Mesenchymal stem cell (in vitro differentiated cells and primary cell): ENCODE measurements at places on chromosomes 12 and 14.

DNA sequence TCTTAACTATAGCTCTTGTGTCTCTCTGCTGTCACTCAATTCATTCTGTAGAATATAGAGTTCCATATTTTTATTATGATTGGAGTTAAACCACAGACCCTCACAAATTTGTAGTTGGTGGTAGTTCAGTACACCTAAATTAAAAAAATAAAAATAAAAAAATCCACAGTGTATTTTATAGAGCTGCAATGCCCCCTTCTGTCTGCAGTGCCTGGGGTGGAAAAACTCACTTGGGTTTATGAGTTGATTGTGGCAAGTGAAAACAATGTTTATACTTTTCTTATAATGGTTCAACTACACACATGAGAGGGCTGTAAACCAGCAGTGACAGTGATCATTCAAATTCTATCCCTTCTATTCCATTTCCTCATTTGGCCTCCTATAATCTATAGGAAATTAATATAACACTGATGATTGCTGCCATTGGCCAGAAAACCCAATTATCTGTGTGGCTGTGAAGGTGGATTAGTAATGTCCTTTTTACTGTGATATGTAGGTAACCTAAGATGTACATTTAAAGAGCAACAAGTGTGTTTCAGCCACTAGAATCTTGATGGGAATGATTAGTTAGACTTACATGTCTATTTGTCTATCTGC is 166.9 kb upstream of the LRIG3 start:
- H3K27me3 ChIP-seq = no peaks in the 10 kb centered on the region
- DNase-seq = peak; percentile 32
- H3K36me3 ChIP-seq = no peaks in the 10 kb centered on the region

GRCh38 chr12:16165506-16165905 is 112.0 kb downstream of the SLC15A5 start:
- H3K36me3 ChIP-seq = no peaks in the 10 kb centered on the region
- peak; percentile 40 for DNase-seq
- H3K4me1 ChIP-seq = no peaks in the 10 kb centered on the region
- no peak overlapping the region for H3K27ac ChIP-seq
- H3K4me3 ChIP-seq = no peak overlapping the region

- DNase-seq = no peak
- no peak overlapping the region for H3K27ac ChIP-seq
- no peak overlapping the region for H3K4me3 ChIP-seq
- no peaks in the 10 kb centered on the region for H3K27me3 ChIP-seq
- no peaks in the 10 kb centered on the region for H3K36me3 ChIP-seq
Observed at GRCh38 chr12:23756416-23756815, 193.1 kb downstream of the SOX5 start.

- no peaks in the 10 kb centered on the region for H3K27me3 ChIP-seq
- H3K27ac ChIP-seq = no peak overlapping the region
- peak; percentile 44 for DNase-seq
- no peak overlapping the region for H3K4me3 ChIP-seq
Observed at GRCh38 chr14:22668863-22669262, 24.7 kb upstream of the OR6J1 start.

GRCh38 chr14:28773861-28774691 is 7.5 kb downstream of the FOXG1 start:
- peaks cover 57% of the 10 kb centered on the region for H3K27me3 ChIP-seq
- H3K4me1 ChIP-seq = peaks cover 6% of the 10 kb centered on the region

GRCh38 chr14:51448831-51449670 is 202.7 kb upstream of the FRMD6 start:
- H3K4me3 ChIP-seq = no peak overlapping the region
- H3K27ac ChIP-seq = peak overlapping the region; percentile 52
- no peaks in the 10 kb centered on the region for H3K27me3 ChIP-seq
- DNase-seq = peak; percentile 49
- H3K4me1 ChIP-seq = peaks cover 7% of the 10 kb centered on the region

- DNase-seq = no peak
- no peak overlapping the region for H3K4me3 ChIP-seq
- no peaks in the 10 kb centered on the region for H3K36me3 ChIP-seq
- no peaks in the 10 kb centered on the region for H3K27me3 ChIP-seq
Observed at GRCh38 chr12:86421333-86421732, 165.1 kb upstream of the MGAT4C start.

DNA sequence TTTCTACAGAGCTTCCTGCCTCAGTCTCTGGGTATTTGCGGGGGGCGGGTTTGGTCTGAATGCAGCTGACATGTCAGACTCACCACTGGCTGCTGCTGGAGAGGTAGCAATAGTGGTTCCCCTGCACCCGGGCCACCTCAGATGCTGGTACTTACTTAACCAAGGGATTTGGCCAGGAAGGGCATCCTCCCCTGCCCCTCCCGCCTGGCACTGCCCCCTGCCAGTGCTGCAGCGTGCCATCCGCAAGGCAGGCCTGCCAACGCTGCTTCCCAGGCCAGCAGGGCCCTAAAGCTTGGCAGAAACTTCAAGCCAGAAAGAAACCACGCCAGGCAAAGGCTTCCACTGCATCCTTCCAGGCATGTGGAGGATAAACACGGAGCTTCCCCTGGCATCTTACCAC is 22.1 kb downstream of the RAB35 start:
- H3K4me1 ChIP-seq = peaks cover 26% of the 10 kb centered on the region
- H3K27me3 ChIP-seq = no peaks in the 10 kb centered on the region
- H3K27ac ChIP-seq = no peak overlapping the region
- H3K4me3 ChIP-seq = no peak overlapping the region
- DNase-seq = no peak
- peaks cover 85% of the 10 kb centered on the region for H3K36me3 ChIP-seq

- H3K4me1 ChIP-seq = peaks cover 3% of the 10 kb centered on the region
- no peak overlapping the region for H3K4me3 ChIP-seq
- DNase-seq = no peak
- no peak overlapping the region for H3K27ac ChIP-seq
- H3K36me3 ChIP-seq = no peaks in the 10 kb centered on the region
- H3K27me3 ChIP-seq = no peaks in the 10 kb centered on the region
Observed at GRCh38 chr12:23098110-23098509, 473.1 kb downstream of the ETNK1 start.

DNA sequence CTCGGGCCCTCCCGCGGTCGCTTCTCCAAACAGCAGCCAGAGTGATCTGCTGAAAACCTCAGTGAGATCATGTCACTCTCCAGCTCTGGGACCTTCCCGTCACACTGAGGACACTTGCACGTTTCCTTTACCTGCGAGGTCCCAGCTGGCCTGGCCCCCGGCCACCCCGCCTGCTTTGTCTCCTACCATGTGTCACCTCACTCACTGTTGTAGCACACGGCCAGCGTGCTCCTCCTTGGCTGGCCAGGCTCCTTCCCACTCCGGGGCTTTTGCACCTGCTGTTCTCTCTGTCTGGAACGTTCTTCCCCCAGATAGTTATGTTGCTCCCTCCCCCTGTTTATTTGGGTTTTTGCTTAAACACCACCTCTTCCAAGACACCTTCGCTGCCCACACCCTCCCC is 199.0 kb downstream of the TSPAN9 start:
- no peak overlapping the region for H3K4me3 ChIP-seq
- no peak overlapping the region for H3K27ac ChIP-seq
- DNase-seq = no peak
- peaks cover 26% of the 10 kb centered on the region for H3K4me1 ChIP-seq

GRCh38 chr14:104687601-104688504 is 1.6 kb upstream of the INF2 start:
- no peaks in the 10 kb centered on the region for H3K27me3 ChIP-seq
- H3K4me1 ChIP-seq = peaks cover 48% of the 10 kb centered on the region
- H3K27ac ChIP-seq = no peak overlapping the region
- DNase-seq = peak; percentile 34
- peaks cover 22% of the 10 kb centered on the region for H3K36me3 ChIP-seq

DNA sequence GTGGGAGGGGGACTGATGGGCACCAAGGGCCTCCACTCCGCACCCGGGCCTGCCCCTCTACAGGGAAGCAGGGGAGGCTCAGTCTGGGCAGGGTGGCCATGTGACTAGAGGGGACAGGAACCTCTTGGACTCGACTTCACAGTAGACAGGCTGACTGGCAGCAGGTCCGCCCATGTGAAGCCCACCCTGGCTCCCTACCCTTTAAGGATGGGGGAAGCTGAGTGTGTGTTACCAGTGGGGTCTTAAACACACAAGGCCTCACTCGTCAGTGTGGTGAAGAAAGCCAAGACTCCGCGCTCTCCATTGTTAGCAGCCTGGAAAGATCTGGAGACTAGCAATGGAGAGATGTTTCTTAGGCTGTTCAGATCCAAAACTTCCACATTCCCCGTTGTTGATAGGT is 52.4 kb downstream of the ANAPC7 start:
- H3K27me3 ChIP-seq = no peaks in the 10 kb centered on the region
- peaks cover 35% of the 10 kb centered on the region for H3K36me3 ChIP-seq
- H3K4me1 ChIP-seq = no peaks in the 10 kb centered on the region
- no peak overlapping the region for H3K27ac ChIP-seq
- no peak for DNase-seq

- peak; percentile 73 for DNase-seq
- H3K36me3 ChIP-seq = peaks cover 10% of the 10 kb centered on the region
- peaks cover 15% of the 10 kb centered on the region for H3K4me1 ChIP-seq
- H3K27ac ChIP-seq = peak overlapping the region; percentile 73
Observed at GRCh38 chr14:103561381-103562178, 877 bp downstream of the BAG5 start.

DNA sequence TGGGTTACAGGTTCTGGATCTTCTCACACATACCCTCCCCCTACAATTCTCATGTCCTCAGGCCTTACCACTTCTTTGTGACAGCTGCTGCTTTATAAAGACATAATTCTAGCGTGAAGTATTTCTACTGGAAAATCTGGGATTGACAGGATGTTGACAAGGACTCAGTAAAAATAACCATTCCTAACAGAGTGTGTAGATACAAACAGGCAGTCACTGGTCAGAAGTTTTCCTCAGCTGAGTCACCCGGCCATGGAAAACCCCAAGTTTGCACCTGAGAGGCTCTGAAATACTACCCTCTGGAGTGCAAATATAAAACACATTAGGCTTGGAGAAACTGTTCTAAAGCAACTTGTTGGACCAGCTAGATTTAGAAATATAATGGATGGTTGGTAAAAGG is 54.4 kb downstream of the SPPL3 start:
- H3K4me3 ChIP-seq = no peak overlapping the region
- no peaks in the 10 kb centered on the region for H3K27me3 ChIP-seq
- peak overlapping the region; percentile 74 for H3K27ac ChIP-seq

GRCh38 chr14:61565181-61565580 is 130.1 kb upstream of the HIF1A start:
- DNase-seq = peak; percentile 68
- H3K4me3 ChIP-seq = no peak overlapping the region
- H3K36me3 ChIP-seq = no peaks in the 10 kb centered on the region
- peaks cover 42% of the 10 kb centered on the region for H3K4me1 ChIP-seq
- H3K27ac ChIP-seq = peak overlapping the region; percentile 98

DNA sequence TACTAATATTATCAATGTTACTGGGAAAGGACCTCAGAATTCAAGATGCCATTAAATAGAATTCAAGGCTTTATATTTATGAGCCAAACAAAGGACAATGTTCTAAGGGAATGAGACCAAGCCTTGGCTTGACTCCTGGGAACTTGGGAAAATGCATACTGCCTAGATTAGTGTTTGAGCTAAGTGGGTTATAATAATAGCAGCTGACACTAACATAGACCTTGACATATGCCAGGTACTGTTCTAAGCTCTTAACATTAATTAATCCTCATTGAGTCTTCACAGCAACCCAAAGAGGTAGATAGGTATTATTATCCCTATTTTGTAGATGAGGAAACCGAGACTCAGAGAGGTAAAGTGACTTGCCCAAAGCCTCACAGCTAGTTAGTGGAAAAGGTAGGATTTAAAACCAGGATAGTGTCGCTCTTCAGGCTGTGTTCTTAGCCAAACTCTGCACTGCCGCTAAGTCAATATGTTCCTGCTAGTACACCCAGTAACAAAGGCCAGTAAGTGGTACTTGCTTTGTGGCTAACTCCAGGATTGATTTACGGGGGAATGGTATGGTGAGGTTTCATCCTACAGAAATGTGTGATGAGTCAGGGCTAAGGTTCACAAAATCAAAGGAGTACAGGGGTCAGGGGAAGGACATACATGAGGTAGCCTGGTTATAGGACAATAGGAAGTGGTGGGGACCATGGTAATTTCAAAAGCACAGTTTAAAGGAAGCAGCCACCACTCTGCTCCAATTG is 35.8 kb upstream of the PRKAB1 start:
- no peaks in the 10 kb centered on the region for H3K4me1 ChIP-seq
- H3K4me3 ChIP-seq = no peak overlapping the region
- no peaks in the 10 kb centered on the region for H3K27me3 ChIP-seq
- no peak for DNase-seq
- H3K27ac ChIP-seq = no peak overlapping the region

GRCh38 chr14:88765130-88765529 is 27.6 kb downstream of the EML5 start:
- H3K27ac ChIP-seq = no peak overlapping the region
- no peak overlapping the region for H3K4me3 ChIP-seq
- no peak for DNase-seq

- no peaks in the 10 kb centered on the region for H3K36me3 ChIP-seq
- H3K4me3 ChIP-seq = peak within 1 kb of the TSS; percentile 67
- DNase-seq = peak; percentile 57
- H3K27ac ChIP-seq = no peak within 1 kb of the TSS
- peaks cover 15% of the 10 kb centered on the region for H3K4me1 ChIP-seq
- H3K27me3 ChIP-seq = peaks cover 46% of the 10 kb centered on the region
Observed at GRCh38 chr12:51591016-51591901, at the start of gene SCN8A. Gene SCN8A, plus strand, starts transcription at chr12:51591233. Its CDS starts 71,585 bp downstream, at chr12:51662818.
